ENCODE measurements at places on chromosomes 2 and 18. TPM values are rescaled to one million over a fixed set of nuclear protein-coding genes. Genes with fewer than 3 reads are reported as not detected.

DOK6 gene
- total RNA-seq = not detected

TTC31 gene
- 72.3 TPM for total RNA-seq

DNA sequence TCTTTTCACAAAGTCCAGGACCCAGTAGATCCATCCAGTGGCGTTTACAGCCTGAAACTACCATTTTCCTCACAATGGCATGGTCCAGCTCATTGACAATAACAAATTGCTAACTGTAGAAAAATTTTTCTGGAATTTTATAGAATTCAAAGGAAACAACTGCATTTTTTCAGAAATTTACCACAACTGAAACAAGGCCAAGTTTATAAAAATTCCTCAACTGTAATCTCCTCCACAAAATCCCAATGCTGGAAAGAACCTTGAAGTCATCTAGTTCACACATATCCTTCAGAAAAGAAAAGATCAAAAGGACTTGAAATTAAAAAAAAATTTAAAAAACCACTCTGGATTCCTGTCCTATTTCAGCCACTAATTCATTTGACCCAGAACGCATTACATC is 226.0 kb upstream of the CTAGE1 start:
- no peak for DNase-seq
- no peaks in the 10 kb centered on the region for H3K4me1 ChIP-seq
- H3K27ac ChIP-seq = no peak overlapping the region
- no peaks in the 10 kb centered on the region for H3K27me3 ChIP-seq
- no peaks in the 10 kb centered on the region for H3K36me3 ChIP-seq

- no peaks in the 10 kb centered on the region for H3K36me3 ChIP-seq
- H3K27me3 ChIP-seq = no peaks in the 10 kb centered on the region
- no peak overlapping the region for H3K27ac ChIP-seq
- no peak for DNase-seq
- no peak overlapping the region for H3K4me3 ChIP-seq
- H3K4me1 ChIP-seq = no peaks in the 10 kb centered on the region
Observed at GRCh38 chr2:41004700-41005099, 552.8 kb upstream of the SLC8A1 start.

DNA sequence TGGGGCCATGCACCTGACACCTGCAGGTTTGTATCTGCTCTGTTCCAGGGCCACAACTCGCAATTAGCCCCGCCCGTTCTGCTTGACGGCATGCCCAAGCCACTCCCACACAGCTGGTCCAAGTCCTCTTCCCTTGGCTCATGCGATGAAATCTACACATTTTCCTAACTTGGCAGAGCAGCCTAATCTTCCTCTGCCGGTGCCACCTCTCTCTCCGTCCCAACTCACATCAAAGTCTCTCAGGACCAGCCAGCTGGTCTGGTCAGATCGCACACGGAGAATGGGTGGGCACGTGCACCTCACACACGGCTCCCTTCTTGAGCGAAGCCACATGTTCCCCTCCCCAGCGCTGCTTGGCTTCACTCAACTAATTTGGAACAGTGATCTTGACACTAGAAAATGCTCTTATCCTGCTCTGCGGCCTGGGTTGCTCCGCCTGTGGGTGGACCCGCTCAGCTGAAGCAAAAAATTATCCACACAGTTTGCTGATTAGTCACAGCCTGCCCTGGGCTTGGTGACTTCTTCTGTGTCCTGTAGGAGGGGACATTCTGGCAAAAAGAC is 176.7 kb downstream of the NRP2 start:
- no peak for DNase-seq
- H3K27ac ChIP-seq = no peak overlapping the region
- H3K4me3 ChIP-seq = no peak overlapping the region
- no peaks in the 10 kb centered on the region for H3K4me1 ChIP-seq
- no peaks in the 10 kb centered on the region for H3K27me3 ChIP-seq
- no peaks in the 10 kb centered on the region for H3K36me3 ChIP-seq

DNA sequence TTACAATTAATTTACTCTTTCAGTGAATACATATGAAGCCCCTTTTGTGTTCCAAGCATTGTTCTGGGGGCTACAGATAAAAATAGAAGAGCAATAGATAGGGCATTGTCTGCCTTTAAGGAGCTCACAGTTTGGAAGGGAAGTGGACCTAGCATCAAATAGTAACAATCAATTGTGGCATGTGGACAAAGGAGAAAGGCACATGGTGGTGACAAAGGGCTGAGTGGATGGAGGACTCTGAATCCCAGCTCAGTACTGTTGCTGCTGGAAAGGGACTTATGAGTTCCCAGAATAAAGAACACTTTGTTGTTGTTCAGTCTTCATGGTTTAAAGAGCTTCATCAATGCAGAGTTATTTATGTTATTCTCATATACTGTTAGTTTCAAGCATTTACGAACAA is 217.7 kb downstream of the HRH4 start:
- no peaks in the 10 kb centered on the region for H3K4me1 ChIP-seq
- no peaks in the 10 kb centered on the region for H3K36me3 ChIP-seq
- no peak overlapping the region for H3K27ac ChIP-seq
